ENCODE measurements at places on chromosomes 7 and 10.

- no peak for DNase-seq
Measured at GRCh38 chr10:24437302-24437701, 228.4 kb downstream of the KIAA1217 start.

- DNase-seq: no peak
Measured at GRCh38 chr7:36965625-36966024, 241.3 kb upstream of the AOAH start.

- DNase-seq: no peak
Measured at GRCh38 chr7:13476881-13477444, 512.5 kb downstream of the ETV1 start.

DNA sequence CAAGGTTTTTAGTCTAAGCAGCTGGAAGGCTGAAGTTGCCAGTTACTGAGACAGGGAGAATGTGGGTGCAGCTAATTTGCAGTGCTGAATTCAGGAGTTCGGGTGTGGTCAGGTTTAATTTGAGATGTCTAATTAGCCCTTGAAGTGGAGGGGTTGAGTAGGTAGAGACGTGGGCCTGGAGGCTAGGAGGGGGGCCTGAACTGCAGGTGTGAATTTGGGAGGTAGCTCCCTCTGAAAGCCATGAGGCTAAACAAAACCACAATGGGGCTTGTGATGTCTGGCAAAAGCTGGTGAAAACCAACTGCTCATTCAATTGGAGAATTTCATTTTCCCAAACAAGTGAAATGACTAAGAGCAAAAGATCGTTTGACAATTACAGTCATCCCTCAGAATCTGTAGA is 246.0 kb upstream of the NFE2L3 start:
- no peak for DNase-seq

- no peak for DNase-seq
Measured at GRCh38 chr7:122686360-122686878, 12.5 kb downstream of the RNF133 start.

- DNase-seq: no peak
Measured at GRCh38 chr7:13031468-13031867, 344.0 kb downstream of the ARL4A start.

DNA sequence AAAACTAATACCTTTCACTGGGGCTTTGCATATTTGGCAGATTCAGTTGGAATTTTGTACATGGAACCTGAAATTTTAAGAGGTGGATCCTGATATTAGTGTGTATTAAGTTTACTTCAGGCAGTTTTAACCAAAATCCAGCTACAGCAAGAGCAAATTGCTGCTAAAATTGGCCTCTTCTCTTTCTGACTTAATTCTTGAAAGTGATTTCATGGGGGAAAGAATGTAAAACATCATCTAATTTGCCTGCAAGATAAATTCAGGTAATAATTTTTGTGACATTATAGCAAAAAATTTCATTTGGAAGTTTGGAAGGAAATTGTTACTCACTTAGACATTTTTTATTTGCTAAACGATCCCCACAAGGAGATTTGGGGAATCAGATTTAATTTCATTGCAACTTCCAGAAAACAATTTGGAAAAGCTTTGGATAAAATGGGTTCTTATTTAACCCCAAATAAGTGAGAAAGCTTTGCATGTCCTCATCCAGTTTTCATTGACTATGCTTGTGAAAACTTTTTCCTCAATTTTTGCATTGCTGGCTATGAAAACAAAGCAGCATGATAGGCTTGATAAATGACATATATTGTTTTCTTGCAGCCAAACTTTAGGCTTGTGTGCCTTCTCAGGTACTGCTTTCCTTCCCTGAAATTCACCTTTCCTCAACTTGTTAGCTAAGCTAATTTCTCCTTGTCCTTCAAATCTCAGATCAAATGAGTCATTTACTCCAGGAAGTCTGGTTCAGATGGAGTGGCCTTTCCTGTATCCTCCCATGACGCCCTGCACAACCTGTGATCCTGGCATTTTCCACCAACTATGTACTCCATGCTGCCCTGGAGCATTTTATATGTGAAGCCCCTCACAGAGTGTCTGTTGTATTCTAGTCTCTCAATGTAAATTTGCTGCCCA is 27.4 kb upstream of the ZNF438 start:
- no peak for DNase-seq

- no peak for DNase-seq
Measured at GRCh38 chr7:33722383-33723101, 182.8 kb upstream of the BMPER start.

DNA sequence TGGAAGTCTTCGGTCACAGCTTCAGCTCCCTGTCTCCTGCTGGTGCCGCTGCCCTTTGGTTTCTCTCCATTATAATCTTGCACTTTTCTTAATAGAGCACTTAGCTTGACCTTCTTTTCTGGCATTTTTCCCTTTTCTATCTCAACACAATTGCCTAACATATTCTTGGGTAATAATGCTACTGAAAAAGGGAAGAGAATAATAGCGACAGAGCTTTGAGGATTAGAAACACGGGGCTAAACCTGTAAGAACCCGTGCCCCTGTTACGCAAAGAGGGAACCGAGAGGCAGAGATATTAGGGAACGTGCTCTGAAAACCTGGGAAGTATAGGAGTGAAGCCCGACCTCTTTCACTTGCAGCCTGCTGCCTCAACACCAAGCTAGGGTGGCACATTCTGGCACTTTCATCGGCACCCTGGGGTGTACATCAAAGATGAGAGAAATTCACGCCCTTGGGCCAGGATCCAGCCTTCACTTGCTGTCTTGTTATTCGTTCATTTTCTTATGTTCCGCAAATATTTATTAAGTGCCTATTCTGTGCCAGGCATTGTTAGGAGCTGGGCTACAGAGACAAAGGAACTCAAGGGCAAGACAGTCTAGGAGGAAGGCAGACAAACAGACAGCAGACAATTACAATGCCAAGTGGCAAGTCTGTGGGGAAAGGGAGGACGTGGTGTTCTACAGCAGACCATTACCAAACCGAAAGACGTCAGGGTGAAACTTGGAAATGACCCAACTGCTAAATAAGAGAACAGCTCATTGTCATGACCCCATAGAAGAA is 33.0 kb upstream of the GALNTL5 start:
- no peak for DNase-seq

- DNase-seq: no peak
Measured at GRCh38 chr7:141495057-141495456, 56.2 kb upstream of the AGK start.

DNA sequence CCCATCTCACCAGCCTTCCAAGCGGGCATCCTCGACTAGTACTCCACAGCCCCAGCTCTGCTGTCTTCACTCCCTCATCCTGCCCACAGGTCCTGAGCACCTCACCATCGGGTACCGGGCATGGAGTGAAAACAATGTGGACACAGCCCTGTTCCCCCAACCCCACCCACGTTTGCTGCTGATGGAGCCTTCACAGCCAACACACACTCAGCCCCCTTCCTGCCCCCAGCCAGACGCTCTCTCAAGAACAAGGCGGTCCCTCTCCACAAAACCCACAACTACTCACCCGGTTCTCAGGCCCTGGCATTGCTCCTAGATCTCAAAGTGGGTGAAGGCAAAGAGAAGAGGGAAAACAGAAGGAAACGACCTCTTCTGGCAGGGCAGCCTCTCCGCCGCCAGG is 56.1 kb downstream of the SLIT1 start:
- no peak for DNase-seq

DNA sequence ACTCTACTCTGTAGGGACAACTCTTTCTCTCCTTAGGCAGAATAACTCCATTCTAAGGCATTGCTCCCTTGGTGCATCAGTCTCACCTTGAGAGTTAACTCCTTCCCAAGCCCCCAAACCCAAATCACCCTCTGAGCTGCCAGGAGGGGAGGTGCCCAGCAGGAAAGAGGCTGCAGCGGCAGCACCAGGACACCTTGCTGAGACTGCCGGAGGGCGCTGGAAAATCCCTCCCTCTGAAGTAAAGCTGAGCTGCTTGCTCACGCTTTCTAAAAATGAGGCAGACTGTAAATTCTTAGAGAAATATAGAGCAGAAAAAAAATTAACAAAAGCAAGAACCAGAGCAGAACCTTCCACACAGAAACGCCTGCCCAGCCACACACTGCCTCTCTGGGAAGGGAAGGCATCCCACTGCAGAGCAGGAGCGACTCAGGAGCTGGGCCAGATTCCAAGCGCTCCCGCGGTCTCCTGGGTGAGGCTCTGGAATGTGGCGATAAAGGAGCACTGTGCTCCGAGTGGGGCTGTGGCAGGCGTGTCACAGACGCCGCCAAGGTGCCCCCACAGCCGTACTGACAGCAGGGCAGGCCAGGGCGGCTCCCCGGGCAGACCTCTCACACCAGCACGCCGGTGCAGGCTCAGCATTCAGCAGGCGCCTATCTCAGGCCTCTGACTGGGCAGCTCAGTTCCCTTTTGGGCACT is 202.1 kb downstream of the TNS3 start:
- peak; percentile 54 for DNase-seq

- DNase-seq: no peak
Measured at GRCh38 chr10:100829933-100830727, 82.6 kb upstream of the SLF2 start.

GRCh38 chr7:56062382-56062781 is 1.7 kb upstream of the SUMF2 start:
- no peak for DNase-seq

DNA sequence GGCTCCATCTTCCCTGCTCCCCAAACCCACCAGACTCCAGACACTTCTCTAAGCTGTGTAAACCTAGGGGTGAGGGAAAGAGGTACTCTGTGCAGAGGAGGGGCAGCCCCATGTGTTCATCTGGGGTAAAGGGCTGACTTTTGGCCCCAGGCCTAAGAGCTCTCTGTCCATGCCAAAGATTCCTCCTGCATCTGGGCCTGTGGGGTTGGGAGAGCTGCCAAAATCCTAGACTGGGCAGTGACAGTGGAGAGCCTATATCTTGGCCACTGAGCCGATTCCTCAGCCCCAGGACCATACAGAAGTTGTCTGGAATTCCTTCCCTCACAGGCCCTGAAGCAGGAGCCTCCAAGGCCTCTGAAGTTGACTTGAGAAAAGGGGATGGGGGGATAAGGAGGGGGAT is 25.3 kb upstream of the LEP start:
- no peak for DNase-seq

- no peak for DNase-seq
Measured at GRCh38 chr10:132845041-132845551, 59.1 kb upstream of the NKX6-2 start.

DNA sequence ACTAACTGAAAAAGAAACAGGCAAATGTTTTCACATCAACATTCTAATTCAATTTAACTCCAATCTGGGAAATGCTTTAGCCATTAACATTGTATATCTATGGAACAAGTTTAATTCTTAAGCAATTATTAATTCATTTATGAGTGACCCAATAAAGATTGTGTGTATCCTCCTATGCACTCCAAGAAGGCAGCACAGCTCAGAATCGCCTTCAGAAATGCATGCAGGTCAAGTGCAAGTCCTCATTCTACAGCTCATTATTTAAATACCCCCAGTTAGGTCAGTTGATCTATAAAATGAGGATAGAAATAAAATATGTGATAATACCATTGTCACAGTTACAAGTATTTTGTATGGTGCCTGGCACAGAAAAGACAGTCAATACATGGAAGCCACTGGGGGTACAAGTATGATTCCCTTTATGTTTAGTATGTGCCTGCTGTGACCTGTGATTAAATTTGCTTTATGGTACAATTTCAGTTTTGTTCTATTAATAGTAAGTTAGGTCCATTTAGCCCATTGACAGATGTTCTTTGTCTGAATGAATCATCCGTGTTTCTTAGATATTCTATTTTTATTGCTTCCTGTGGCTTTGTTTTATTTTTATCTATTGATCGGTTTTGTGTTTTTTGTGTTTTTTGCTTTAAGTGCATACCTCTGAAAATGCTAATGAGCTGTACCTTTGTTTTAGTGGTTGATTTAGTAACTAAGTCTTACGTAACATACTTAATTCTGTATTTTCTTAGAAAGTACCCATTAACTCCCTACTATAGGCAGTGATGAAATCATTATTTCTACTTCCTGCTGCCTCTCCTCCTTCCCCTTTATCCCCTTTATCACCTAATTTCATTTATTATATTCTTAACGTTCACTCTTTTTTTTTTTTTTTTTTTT is 42.8 kb downstream of the CPXM2 start:
- DNase-seq: no peak

DNA sequence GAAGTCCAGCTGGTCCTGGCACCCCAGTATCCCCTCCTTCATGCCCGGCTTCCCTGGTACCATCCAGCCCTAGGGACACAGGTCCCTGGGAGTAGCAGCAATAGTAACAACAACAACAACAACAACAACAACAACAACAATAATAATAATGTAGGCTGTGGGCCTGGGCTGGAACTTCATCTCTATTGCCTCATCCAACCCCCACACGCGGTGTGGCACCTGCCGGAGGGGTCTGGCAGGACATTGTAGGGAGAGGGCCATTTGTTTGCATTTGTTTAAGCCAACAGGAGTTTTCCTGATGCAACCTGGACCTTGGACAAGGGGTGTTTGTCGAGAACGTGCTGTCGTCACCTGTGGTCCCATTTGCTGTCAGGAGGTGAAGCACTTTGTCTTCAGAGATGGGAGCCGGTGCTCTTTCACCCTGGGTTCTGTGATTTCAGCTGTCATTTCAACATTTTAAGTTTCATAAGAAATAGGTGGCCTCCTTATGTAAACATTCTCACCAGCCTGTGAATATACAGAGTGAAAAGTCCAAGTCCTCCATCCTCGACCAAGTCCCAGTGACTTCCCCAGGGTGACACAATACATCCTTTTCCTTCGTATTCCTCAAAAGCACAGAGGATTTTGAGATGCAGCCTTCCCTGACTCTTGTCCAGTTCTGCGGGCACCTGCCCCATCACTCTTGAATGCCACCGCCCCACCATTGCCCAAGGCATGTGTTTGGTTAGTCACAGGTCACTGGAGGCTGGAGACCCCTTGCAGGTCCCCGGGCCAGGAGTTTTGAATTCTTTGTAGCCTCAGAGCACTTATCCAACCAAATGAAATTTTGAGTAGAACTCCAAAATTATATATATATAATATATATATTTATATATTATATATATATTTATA is 9.2 kb downstream of the LHPP start:
- DNase-seq: no peak

Data from fibroblast of skin of left quadriceps (primary cell).